Right ventricle myocardium superior (tissue), 1 donor: ENCODE measurements at places on chromosomes 5 and 9. TPM values are rescaled to one million over a fixed set of nuclear protein-coding genes. Genes with fewer than 3 reads are reported as not detected.

DNA sequence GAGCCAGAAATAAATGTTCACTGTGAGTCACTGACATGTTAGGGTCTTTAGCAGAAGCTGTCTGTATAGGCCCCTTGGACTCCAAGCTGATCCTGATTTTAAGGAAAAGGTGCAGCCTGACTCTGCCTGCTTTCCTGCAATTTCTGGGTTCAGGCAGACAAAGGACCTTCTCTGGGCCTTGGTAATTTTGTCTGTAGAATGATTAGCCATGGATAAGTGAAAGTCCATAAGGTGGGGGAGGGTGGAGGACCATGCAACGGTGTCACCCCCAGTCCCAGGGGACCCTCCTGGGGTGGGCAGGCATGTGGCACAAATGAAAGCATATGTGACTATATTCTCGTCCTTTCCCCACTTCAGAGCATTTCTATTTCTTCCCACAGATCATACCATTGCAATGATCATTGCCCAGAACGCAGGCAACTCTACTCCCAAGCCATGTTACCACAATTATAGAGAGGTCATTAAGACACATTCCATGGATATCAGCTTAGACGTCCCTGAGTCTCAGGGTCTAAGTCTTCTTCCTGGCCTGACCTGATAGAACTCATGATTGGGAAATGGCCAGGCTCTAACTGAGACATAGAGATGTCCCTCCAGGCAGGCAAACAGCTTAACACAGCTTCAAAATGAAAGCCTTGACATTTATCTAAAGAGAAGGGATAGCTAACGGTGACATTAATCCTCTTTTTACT lies 157.9 kb upstream of the ALDH1B1 start:
- no peak for DNase-seq

GRCh38 chr5:147576646-147577535 lies 67.0 kb upstream of the DPYSL3 start:
- DNase-seq, result peak; percentile 81

Gene PTCH1
- 9.8 TPM for total RNA-seq

- no peak for DNase-seq
Measured at GRCh38 chr5:110590187-110590586, 136.3 kb downstream of the TMEM232 start.

GRCh38 chr5:42426016-42426415 lies 2.8 kb downstream of the GHR start:
- no peak for DNase-seq

DNA sequence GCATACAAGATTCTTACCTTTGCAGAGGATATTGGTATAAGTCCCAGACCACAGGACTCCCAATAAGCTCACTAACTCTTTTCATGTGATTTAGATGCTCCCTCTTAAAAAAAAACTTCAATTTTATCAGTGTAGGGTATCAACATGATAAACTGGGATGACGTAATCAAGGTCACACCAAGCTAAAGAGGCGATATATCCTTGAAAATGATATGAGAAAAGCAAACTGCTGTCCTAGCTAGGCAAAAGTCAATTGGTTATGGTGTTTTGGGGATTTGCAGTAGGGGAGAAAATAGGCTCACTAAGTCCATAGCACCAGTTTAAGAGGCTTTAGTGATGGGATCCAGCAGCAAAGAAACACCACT lies 354.4 kb downstream of the DIRAS2 start:
- DNase-seq, result no peak

GRCh38 chr9:36064448-36065037 lies 27.8 kb downstream of the RECK start:
- DNase-seq, result no peak

Gene DNM1
- total RNA-seq, result 7.0 TPM

Gene UNC5A
- total RNA-seq, result 0.05 TPM

DNA sequence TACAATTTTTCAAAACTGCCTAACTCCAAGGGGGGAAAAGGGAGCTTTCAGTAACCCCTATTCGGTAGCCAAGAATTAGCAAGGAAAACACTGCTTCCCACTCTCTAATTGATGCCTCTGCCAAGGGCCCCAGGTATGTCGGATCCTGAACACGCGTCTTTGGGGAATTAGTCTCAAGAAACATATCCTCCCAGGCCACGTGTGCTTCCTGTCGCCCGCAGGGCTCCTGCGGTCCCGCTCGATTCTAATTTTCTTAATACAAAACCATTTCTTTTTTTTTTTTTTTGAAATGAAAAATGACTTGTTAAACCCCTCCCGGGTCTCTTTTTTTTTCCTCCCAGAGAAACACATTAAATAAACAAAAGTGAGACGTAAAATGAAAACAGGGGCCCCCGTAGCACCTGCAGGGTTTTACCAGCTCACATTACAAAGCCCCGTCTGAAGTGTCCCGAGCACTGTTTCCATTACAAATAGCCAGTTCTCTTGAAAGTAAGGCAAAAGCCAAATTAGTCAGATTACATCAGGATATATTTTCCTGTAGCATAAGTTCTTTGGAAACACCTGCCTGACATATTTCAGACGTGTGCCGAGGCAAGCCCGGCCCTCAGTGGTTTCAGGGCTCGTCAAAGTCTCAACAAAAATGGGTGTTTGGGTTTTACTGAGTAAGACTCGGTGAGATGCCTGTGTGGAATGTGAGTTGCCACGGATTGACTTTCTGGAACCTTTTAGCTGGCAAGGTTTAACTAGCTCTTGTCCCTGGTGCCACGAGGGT lies 21.5 kb downstream of the SMIM23 start:
- DNase-seq, result no peak

Gene ROR2
- 0.43 TPM for total RNA-seq

Gene ADAMTS19
- total RNA-seq, result 0.81 TPM

Gene SLC6A7
- total RNA-seq, result not detected

DNA sequence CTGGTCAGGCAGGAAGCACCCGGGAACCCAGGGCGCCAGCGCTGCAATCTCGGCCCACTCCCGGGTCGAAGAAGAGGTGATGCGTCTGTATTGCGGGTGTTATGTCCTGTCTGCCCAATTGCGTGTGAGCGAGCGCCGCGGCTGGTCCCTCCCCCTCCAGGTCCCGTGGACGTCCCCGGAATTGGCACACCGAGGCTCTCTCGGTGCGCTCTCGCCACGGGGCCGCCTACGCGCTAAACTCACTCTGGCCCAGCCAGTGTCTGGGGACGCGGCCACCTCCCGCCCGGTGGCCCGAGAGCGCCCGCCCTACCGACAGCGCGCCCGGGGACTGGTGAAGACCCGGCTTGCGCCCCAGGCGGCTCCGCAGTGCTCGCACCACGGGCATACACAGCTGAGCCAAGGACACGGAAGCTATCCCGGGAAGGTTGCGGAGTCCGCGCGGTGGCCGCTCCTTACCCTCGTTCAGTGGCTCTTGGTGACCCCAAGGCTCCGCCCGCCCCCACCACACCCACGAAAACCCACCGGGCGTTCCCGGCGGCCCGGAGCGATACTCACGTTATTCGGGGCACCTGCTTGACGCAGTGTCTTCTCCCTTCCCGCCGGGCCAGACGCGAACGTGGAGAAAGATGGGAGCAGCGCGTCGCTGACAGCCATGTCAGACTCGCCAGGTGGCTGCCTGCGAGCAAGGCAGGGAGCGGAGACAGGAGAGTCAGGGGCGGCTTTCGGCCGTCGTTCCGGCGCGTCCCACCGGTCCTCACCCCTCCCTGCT lies 1.0 kb downstream of the KLF4 start:
- DNase-seq, result peak; percentile 84

Gene FSTL4
- not detected for total RNA-seq

GRCh38 chr5:139806726-139807646 lies 11.4 kb downstream of the PSD2 start:
- DNase-seq, result peak; percentile 13

DNA sequence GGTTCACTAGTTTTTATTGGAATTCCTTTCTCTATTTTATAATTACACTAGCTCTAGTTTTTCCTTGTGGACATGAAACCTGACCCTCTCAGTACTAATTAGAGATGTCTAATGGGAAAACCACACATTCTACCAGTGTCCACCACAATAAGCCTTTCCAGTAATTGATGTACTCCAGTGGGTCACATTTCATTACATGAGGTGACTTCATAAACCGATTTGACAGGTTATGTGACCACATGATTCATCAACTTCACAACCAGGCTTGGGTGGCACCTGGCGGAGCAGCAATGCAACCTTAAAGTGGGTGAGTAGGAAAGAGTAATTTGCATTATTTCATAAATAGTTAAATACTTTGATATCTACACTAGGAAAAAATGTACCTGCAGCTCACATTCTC lies 284.2 kb upstream of the ADAMTS16 start:
- no peak for DNase-seq

GRCh38 chr9:132939169-132939568 lies 5.2 kb downstream of the TSC1 start:
- DNase-seq, result no peak

DNA sequence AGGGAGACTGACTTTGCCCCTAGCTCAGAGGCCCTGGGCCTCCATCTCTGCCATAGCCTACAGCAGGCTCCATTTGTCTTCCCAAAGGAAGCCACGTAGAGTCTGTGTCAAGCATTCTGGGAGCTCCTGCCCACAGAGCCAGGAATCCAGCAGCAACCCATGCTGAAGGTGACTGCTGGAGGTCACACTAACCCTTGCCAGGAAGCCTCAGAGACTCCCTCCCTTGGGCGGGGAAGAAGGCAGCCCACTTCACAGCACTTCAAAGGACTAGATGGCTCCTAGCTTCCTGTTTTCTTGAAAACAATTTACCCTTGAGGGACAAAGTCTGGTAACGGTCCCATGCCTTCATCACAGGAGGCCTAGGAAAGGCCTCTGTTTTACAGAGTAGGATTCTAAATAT lies 1.7 kb downstream of the CKMT2 start:
- DNase-seq, result no peak

GRCh38 chr5:176727983-176728675 lies 80.8 kb downstream of the TSPAN17 start:
- no peak for DNase-seq

GRCh38 chr5:126483156-126483555 lies 59.9 kb downstream of the GRAMD2B start:
- DNase-seq, result no peak

Gene CATSPER3
- 0.32 TPM for total RNA-seq

DNA sequence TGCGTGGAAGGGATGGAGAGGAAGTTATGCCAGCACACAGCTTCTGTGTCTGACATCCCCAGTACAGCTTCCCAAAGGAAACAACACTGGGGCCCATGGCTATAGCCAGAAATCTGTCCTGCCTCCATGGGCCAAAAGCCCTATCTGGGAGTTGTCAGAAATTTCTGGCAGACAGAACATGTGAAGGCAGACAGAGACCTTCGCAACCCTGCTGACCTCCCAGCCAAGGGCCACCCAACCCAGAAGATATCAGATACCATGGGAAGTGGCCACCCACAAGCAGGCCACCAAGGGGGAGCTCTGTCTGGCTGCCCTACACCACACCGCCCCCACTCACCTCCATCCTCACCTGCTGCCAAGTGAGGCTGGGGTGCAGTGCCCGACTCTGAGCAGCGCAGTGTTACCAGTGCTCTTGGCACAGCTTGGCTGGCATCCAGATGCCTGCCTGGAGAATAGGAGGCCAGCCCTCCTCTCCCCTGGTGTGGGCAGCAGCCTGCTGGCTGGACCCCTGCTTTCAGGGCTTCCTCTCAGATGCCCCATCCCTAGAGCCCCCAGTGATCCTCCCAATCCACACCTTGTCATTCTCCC lies 61.6 kb upstream of the NEURL1B start:
- DNase-seq, result no peak

Gene BRD9
- total RNA-seq, result 28.0 TPM

Gene PTTG1
- 1.6 TPM for total RNA-seq
